ENCODE measurements at places on chromosomes 4 and X. TPM values are rescaled to one million over a fixed set of nuclear protein-coding genes. Genes with fewer than 3 reads are reported as not detected.

DNA sequence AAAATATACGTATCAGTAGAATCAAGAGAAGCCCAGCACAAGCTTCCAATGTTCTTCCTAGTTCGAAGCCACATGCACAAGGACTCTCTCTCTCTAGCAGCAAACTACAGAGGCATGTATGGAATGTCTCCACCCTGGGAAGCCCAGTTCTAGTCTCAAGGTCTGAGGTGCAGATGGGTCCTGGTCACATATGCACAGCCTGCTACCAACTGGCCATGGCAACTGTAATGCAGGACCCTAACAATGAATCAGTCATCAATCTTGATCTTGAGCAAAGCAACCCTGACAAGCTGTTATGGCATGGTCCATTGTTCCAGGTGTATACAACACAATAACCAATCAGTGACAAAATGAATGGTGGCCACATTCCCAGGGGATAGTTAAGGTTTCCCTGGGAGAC, 55.8 kb downstream of the MBNL3 start:
- no peak for DNase-seq

DNA sequence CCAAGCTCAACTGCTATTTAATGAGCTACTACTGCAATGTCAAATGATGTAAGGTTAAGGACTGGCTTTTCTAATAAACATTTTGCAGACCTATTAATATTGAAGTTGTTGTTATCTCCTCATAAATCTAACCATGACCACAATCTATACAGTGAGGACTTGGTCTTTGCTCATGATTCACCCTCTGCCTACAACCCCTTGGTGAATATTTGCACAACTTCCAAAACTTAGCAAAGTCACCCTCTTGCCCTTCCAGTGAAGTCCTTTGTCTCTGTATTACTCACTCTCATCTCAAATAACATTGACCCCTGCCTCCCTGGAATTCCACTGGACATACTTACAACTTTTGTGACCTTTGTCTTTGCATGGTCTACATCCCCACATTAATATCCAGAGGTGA, 204.5 kb downstream of the KCNIP4 start:
- no peak for DNase-seq

RNF150 gene
- 0.99 TPM for total RNA-seq

DNA sequence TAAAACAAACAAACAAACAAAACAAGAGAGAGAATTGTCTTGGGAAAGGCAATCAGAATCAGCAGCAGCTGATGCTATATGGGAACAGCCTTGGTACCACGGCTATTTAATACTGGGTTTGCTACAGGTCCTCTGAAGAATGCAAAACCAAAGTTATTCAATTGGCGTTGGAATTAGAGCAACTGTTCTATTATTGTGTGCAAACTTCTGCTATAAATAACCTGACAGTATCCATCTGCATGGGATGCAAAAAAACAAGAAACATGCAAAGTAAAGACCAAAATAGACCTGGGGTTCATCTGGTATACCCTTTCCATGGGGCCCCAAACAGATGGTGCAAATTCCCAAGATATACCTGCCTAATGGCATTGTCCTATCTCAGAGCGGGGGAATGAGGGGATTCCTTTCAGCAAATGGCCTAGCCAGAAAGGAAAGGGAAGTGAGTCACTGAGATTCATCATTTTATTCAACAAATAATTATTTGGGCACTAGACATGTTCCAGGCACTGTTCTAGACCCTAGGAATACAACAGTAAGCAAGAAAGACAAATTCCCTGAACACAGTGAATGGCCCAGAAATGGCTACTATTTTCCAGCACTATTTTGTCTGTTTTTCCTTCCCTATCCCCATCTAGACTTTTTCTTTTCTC, 268.9 kb downstream of the FBXW7 start:
- no peak for DNase-seq

KCTD8 gene
- 1.1 TPM for total RNA-seq

DNA sequence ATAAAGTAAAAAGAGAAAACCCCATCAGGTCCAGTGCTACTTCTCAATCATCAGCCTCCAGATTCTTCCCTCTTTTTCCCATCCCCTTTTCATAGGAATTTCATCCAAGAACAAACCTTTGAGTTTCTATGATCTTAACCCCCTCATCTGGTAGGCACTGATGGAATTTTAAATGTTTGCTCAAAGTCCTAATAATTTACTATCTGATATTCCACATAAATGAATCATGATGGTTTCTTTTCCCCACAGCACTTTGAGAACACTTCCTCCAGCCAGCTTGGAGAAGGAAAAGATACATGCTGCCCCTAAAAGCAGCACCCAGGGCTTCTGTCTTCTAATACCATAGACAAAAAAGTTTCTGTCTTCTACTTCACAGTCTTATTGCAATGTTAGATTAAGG, 19.4 kb upstream of the KLHL8 start:
- DNase-seq, result no peak

OTUD6A gene
- total RNA-seq, result not detected

RAB9A gene
- 51.8 TPM for total RNA-seq

GRCh38 chrX:132909643-132910042, 48.8 kb downstream of the HS6ST2 start:
- DNase-seq, result peak; percentile 0

DNA sequence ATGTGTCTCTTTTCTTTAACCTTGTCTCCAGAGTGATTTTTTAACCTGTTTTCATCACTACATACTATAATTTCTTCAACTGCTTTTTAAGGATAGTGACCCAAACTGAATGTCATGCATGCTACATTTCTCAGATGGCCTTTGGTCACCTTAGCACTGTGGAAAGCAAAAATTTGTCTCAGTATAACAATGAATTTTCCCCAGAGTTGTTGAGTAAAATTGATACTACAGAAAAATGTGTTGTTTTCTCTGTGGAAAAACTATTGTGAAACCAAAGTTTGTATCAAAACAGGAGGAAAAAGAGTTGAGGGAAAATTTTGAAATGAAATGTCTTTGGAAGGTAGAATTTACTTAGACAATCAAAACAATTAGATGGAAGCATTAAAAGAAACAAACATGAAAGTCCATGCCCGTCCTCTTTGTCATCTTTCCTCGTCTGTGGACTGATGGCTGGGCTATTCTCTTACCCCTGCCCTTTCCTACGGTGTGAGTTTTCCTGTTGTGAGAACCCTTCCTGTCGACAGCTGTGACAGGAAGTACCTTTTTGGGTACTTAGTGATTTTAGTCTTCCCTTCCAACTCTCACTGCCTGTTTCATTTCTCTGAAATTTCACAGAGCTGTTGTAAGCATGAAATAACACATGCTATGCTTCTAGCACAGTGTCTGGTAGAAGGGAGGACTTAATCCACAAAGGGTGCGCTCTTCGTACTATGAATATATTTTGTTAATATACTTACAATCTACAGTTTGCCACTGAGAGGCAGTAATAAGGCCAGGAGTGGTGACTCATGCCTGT, 50.8 kb downstream of the LRP2BP start:
- no peak for DNase-seq

DNA sequence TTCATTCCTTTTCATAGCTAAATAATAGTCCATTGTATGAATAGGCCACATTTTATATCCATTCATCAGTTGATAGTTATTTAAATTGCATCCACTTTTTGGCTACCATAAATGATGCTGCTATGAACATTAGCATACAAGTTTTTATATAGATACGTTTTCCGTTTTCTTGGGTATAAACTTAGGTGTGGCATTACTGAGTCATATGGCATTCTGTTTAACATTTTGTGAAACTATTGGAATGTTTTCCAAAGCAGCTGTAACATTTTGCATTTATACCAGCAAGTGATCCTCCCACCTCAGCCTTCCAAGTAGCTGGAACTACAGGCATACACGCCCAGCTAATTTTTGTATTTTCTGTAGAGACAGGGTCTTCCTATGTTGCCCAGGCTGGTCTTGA, 26.3 kb downstream of the CLDN2 start:
- no peak for DNase-seq

- DNase-seq, result peak; percentile 74
These were observed 102.6 kb downstream of the PHEX start for GRCh38 chrX:22134681-22135080.

DNA sequence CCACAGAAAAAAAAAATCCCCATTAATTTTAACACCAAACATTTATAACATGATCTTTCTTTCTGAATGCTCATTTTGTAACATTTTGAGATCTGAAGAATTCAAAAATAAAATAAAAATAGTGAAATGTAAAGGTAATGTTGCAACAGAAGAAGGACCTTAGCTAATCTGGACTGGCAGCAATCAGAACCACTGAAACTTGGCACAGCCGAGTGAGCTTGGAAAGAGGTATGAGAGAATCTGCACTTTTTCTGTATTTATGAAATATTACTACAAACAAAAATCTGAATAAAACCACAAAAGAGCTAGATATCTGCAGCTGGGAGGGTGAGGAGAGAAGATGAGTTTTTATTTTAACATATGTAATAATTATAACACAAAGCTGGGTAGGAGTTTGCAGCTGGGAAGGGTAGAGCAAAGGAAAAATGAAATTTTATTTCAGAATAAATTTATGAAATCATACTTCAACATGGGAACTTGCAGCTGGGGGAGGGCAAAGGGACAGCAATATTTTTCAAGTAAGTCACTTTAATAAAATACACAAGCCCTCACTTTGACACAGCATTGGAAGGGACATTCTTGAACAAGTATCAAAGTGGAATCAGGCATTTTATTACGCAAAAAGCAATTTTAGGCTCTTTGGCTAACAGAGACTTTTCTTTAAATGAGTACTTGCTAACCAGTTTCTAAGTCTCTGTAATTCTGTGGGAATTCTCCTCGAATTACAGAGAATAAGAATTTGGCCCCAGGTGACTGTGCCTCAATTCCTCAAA, 26.7 kb downstream of the DKK2 start:
- no peak for DNase-seq

GRCh38 chr4:56139241-56139827, 190.6 kb downstream of the CEP135 start:
- DNase-seq, result no peak
